ENCODE measurements at places on chromosomes 2 and 18. TPM values are rescaled to one million over a fixed set of nuclear protein-coding genes. Genes with fewer than 3 reads are reported as not detected.

- H3K4me1 ChIP-seq = peaks cover 10% of the 10 kb centered on the region
- no peak overlapping the region for H3K27ac ChIP-seq
- H3K36me3 ChIP-seq = no peaks in the 10 kb centered on the region
- DNase-seq = no peak
Observed at GRCh38 chr2:218168016-218168415, 1.3 kb upstream of the CXCR1 start.

DNA sequence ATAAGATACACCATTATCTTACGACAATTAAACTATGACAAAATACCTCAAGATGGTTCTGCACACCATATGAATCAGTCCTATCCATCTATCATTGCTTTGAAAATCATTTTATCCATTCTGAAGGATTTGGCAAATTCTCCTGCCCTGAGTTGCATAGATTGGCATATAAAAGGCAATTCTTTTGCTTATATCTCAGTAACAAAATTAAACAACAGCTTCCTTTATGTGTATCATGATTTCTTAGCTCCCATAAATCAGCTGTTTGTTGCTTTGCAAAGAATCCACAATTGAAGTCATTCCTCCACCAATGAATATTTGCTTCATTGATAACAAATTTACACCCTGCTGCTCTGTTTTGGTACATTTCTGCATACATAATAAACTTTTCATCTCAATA is 61.7 kb downstream of the ITGB6 start:
- no peak overlapping the region for H3K27ac ChIP-seq
- DNase-seq = no peak
- no peaks in the 10 kb centered on the region for H3K27me3 ChIP-seq

Gene ZNF385B
- 2.0 TPM for polyA plus RNA-seq

GRCh38 chr2:51667679-51668078 is 635.7 kb upstream of the NRXN1 start:
- DNase-seq = no peak
- no peaks in the 10 kb centered on the region for H3K27me3 ChIP-seq
- no peaks in the 10 kb centered on the region for H3K4me1 ChIP-seq
- H3K4me3 ChIP-seq = no peak overlapping the region
- no peaks in the 10 kb centered on the region for H3K36me3 ChIP-seq

GRCh38 chr2:181876614-181877063 is 14.9 kb upstream of the ITPRID2 start:
- no peaks in the 10 kb centered on the region for H3K36me3 ChIP-seq
- peak overlapping the region; percentile 75 for H3K27ac ChIP-seq
- peak; percentile 87 for DNase-seq
- H3K4me3 ChIP-seq = no peak overlapping the region

- H3K27ac ChIP-seq = no peak overlapping the region
- H3K27me3 ChIP-seq = no peaks in the 10 kb centered on the region
- DNase-seq = peak; percentile 32
Observed at GRCh38 chr18:63249771-63250170, 69.8 kb downstream of the BCL2 start.

Gene DNAJC5G
- polyA plus RNA-seq = 0.19 TPM

DNA sequence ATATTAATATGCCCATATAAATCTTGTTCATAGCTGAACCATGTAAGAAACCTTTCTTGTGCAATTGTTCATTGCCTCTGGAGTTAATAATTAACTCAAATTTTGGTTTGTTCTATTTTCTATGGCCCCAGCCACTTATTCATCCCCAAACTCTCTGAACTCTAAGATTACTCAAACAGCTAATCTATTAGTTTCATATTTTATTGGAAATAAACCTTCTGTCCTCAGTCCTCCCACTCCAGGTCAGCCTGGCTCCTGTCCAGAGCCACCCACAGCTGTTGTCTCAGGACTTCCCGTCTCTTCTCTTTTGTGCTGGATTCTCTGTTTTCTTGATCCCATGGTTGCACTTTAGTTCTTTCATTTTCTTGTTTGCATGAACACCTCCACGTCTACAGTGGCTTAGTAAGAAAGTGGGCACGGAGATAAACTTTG is 4.4 kb upstream of the RNF103 start:
- H3K27me3 ChIP-seq = no peaks in the 10 kb centered on the region
- H3K4me1 ChIP-seq = peaks cover 37% of the 10 kb centered on the region
- no peaks in the 10 kb centered on the region for H3K36me3 ChIP-seq
- no peak overlapping the region for H3K4me3 ChIP-seq
- H3K27ac ChIP-seq = peak overlapping the region; percentile 66

DNA sequence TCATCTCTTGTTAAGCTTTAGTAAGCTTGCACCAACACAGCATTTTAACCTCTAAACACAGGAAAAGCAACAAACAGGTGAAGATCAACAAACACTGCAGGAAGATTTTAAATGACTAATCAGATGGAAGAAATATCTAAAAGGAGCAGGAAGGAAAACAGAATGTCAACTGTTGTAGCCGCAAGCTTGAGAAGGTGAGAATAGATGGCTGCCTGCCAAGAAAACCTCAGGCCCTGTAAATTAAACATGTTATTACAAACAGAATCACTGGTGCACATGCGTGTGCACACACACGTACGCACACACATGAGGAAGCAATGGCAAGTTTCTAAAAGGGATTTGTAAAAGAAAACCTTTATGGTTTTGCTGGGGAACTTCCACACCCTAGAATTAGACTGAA is 257.8 kb upstream of the GALNT5 start:
- no peak overlapping the region for H3K27ac ChIP-seq
- DNase-seq = no peak
- no peaks in the 10 kb centered on the region for H3K27me3 ChIP-seq
- no peak overlapping the region for H3K4me3 ChIP-seq
- no peaks in the 10 kb centered on the region for H3K4me1 ChIP-seq

GRCh38 chr2:232525791-232526371 is at the start of gene CHRND:
CHRND (plus strand) TSS chr2:232526160; CDS start chr2:232526216, 56 bp downstream.
- H3K36me3 ChIP-seq = no peaks in the 10 kb centered on the region
- no peak within 1 kb of the TSS for H3K4me3 ChIP-seq
- H3K27me3 ChIP-seq = peaks cover 51% of the 10 kb centered on the region
- H3K27ac ChIP-seq = no peak within 1 kb of the TSS

- DNase-seq = peak; percentile 52
- no peaks in the 10 kb centered on the region for H3K36me3 ChIP-seq
- no peak overlapping the region for H3K27ac ChIP-seq
- H3K4me1 ChIP-seq = no peaks in the 10 kb centered on the region
Observed at GRCh38 chr2:121595012-121595891, 54.0 kb downstream of the CLASP1 start.

Gene SLC16A14
- 1.9 TPM for polyA plus RNA-seq

Gene IL1RL1
- 0.46 TPM for polyA plus RNA-seq

DNA sequence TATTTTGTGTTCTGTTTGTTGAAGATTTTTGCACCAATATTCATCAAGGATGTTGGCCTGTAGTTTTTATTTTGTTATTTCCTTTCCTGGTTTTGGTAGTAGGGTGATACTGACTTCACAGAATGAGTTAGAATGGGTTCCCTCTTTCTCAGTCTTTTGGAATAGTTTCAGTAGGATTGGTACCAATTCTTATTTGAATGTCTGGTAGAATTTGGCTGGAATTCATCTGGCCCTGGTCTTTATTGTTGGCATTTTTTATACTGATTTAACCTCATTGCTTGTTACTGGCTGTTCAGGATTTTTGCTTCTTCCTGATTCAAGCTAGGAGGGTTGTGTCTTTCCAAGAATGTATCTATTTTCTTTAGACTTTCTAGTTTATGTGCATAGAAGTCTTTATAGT is 263.7 kb downstream of the SOX11 start:
- no peak for DNase-seq
- H3K4me1 ChIP-seq = no peaks in the 10 kb centered on the region
- no peak overlapping the region for H3K4me3 ChIP-seq
- no peaks in the 10 kb centered on the region for H3K36me3 ChIP-seq

DNA sequence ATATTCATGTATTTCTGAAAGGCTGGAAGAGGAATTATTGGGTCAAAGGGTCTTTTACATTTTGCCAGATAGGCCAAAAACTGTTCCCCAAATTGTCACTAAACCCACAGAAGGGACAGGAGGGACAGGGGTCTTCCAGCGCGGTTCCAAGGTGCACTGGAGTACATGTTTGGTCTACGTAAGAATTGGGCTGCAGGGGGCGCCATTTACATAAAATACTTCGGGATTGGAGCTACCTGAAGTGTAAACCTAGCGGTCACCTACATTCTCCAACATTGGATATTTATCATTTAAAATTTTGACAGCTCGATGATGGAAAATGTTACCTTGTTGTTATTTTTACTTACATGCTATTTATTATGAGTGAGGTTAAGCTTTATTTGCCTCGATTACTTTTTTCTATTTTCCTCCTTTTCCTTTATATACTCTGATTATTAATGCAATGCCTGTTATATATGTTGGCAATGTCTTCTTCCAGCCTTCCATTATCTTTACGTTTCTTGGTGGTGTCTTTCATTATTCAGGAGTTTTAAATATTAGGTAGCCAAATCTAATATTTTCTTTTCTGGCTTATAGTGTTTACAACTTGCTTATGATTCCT is 43.0 kb upstream of the RAB6C start:
- H3K27ac ChIP-seq = no peak overlapping the region
- no peaks in the 10 kb centered on the region for H3K36me3 ChIP-seq
- peak; percentile 20 for DNase-seq
- H3K27me3 ChIP-seq = peaks cover 27% of the 10 kb centered on the region
- H3K4me1 ChIP-seq = no peaks in the 10 kb centered on the region

DNA sequence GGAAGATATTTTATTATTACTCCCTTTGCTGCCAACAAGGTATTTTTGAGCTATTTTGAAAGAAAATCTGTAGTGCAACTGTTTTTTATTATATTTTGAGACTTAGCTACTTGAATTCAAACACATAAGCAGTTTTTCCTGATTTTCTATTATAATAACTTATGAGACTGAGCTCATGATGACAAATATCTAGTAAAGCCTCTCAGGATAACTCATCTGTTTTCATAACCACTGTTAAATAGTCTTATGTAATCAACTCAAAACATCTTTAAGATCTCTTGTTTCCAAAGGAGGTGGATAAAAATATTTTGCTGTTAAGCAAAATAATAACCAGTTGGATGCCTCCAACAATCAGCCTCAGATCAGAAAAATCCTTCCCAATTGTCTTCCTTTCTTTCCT is 21.9 kb upstream of the PPP1CB start:
- DNase-seq = no peak
- no peak overlapping the region for H3K4me3 ChIP-seq
- no peaks in the 10 kb centered on the region for H3K4me1 ChIP-seq

DNA sequence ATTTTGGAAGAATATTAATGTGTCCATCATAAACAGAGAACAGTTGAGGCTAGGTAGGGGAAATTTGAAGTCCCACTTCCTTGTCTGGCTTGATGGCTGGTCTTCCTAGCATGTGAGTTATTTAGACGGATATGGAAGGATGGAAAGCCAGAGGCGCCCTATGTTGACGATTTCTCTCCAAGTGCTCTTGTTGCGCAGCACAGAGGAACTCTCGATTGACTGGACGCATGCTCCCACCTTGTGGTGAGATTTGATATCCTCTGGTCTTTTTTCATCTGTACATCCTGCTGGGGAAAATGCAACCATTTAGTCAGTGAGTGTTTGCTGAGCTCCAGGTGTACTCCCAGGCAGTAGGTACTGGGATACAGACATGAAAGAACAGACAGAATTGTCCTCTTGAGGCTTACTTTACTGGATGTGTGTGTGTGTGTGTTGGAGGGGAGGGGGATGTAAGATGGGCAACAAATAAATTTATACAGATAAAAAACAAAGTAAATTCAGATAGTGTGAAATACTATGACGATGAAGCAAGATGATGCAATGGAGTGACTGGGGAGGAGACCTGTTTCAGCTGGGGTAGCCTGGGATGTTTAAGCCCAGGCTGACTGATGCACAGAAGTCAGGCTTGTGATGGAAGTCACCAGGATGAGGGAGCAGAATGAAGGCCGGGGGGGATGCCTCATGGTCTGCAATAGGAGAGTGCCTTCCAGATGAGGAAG is 137.2 kb downstream of the TRIM43 start:
- no peak overlapping the region for H3K27ac ChIP-seq
- no peaks in the 10 kb centered on the region for H3K4me1 ChIP-seq
- peak; percentile 78 for DNase-seq
- no peaks in the 10 kb centered on the region for H3K27me3 ChIP-seq
- no peak overlapping the region for H3K4me3 ChIP-seq

Gene PLCD4
- 4.0 TPM for polyA plus RNA-seq

DNA sequence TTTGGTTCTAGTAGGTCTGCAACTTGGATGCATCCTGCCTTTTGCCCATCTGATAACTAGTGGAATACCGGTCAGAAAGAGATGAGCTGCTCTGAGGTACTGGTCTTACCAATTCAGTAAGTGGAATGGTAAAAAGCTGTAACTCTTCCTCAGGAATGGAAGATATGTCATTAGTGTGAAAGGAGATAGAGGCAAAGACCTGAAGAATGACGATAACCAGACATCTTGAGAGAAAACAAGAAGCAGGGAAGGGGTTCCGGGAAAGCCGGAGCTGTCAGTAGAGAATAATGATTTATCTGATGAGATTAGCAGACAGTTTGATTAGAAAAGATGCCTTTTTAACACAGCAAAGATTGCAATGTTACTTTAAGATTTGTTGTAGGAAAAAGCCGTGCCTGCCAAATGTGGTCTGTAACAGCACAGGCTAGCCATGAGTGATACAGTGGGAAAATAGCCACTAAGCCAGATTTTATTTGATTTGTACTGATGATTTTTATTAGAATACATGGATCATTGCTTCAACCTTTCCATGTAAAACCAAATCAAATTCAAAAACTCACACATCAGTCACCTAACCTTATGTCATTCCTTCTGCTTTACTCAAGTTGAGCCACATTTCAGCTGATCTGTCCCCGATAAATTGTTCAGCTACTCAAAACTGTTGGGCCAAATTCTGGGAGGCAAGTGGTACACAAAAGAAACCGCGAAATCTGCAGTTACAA is 110.0 kb downstream of the TCF4 start:
- H3K4me3 ChIP-seq = peak overlapping the region; percentile 20
- H3K4me1 ChIP-seq = no peaks in the 10 kb centered on the region
- no peaks in the 10 kb centered on the region for H3K27me3 ChIP-seq
- DNase-seq = no peak

Gene PUM2
- 86.9 TPM for polyA plus RNA-seq

DNA sequence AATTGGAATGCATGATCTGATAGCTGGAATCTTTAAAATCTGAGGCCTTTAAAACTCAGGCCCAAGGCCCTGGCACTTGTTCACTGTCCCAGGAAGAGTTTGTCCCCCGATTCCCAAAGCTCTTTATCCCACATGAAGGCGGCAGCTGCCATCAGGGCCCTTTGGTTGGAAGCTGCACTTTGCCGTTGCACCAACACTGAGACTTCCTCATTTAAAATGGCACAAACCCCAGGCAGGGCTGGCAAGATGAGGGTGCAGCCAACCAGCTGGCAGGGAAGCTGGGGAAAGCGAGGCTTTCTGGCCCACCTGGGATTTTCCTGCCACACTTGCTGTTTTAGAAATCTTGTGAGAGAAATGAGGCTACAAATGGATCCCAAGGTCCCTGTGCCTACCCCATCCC is 6.3 kb downstream of the FLACC1 start:
- no peaks in the 10 kb centered on the region for H3K36me3 ChIP-seq
- DNase-seq = no peak
- no peaks in the 10 kb centered on the region for H3K27me3 ChIP-seq
- H3K4me1 ChIP-seq = no peaks in the 10 kb centered on the region
- no peak overlapping the region for H3K27ac ChIP-seq
